ENCODE measurements at places on chromosomes 2 and 18.

GRCh38 chr2:162258686-162259085 is 15.4 kb upstream of the FAP start:
- DNase-seq: no peak

DNA sequence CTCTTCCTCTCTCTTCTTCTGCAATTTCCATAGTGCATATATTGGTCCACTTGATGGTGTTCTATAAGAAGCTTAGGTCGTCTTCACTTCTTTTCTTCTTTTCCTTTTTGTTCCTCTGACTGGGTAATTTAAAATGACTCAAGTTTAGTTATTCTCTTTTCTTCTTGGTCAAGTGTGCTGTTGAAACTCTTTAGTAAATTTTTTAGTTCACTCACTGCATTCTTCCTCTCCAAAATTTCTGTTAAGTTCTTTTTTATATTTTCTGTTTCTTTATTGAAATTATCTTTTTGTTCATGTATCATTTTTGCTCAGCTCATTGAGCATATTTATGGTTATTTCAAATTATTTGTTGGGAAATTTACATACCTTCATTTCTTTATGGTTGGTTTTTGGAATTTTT is 32.7 kb upstream of the ZSWIM2 start:
- no peak for DNase-seq

- DNase-seq: no peak
These were observed 211.4 kb downstream of the PRKCE start for GRCh38 chr2:45862843-45863242.

DNA sequence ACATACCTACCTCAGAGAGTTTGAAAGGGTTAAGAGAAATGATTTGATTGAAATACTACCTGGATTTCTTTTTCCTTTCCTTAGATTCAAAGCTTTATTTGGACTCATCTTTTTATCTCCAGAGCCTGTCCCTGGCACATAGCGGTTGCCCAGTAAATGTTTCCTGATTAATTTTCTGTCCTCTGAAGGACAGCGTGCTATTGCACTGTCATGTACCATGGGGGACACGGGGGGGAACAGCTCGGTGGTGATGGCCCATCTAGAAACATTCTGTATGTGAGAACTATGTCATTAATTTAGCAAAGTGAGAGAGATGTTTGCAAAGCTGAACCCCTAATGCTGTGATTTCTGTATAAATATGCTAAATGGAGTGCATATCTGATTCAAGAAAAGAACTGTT is 26.4 kb upstream of the CABYR start:
- DNase-seq: no peak

GRCh38 chr2:232204457-232204931 is 174.1 kb upstream of the ALPP start:
- no peak for DNase-seq

GRCh38 chr18:47215554-47216138 is 35.8 kb downstream of the SKOR2 start:
- no peak for DNase-seq

GRCh38 chr2:233233618-233234230 is 17.7 kb upstream of the ATG16L1 start:
- DNase-seq: no peak

All from natural killer cell (primary cell).